Transverse colon (tissue), 4 donors: ENCODE measurements at places on chromosomes 7 and 10. TPM values are rescaled to one million over a fixed set of nuclear protein-coding genes. Genes with fewer than 3 reads are reported as not detected.
A peak's percentile ranks its signal among the peaks of the same experiment; 100 is the strongest.

DNA sequence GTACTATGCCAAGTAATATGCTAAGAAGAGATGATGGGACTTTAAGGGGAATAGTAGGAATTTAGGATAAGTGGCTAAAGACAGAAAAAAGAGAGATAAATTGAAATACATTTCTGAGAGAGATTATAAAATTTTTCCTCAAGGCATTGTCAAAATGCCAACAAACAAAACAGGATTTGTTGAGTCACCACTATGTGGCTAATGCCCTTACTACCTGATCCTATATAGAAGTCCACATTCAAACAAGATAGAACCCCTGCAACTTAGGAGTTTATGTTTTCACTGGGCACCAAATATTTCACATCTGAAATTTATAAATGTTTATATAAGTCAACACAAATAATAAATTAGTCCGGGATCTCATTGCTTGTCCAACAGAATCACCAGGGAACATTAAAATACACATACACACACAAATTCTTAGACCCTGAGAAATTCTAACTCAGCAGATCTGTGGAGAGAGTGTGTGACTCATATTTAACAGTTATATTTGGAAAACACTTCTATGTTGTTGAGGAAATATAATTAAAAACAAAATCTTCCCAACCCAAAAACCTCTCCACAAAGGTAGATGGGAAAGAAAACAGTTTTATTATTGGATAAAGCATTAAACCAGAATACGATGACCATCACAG lies 154.3 kb downstream of the PPP1R3A start:
- DNase-seq = no peak

GRCh38 chr7:114922026-114922651 lies at the start of gene MDFIC:
Gene MDFIC (plus strand): TSS chr7:114922094. CDS start chr7:114923034, 940 bp downstream.
- peak; percentile 46 for DNase-seq

- peak; percentile 47 for DNase-seq
Observed at GRCh38 chr7:77537778-77538280, 734 bp downstream of the PTPN12 start.

- DNase-seq = no peak
Observed at GRCh38 chr7:32059289-32060011, 10.8 kb downstream of the PDE1C start.

DNA sequence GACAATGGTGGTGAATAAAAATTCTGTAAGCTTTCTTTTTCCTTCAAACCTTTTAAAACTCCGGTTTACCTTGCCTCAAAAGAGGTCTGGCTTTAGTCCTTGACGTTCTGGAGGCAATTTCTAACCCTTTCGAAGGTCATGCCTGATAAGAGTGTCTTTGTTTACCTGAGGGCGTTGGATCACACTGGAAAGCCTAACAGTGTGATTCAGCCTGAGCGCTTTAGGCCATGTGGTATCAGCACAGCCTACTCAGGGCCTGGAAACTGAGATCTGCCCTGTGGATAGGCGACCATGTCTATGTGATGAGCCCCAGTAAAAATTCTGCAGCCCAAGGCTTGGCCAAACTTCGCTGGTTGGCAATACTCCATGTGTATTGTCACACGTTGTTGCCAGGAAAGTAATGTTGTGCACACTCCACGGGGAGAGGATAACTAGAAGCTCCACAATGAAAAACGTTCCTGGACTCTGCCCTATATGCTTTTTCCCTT lies 10.7 kb downstream of the CCDC6 start:
- peak; percentile 47 for DNase-seq

GRCh38 chr10:114593816-114594468 lies 64.1 kb downstream of the ABLIM1 start:
- DNase-seq = no peak

- DNase-seq = no peak
Observed at GRCh38 chr10:94607111-94607510, 61.5 kb downstream of the HELLS start.

The PRPS1L1 gene
- not detected for total RNA-seq

The FZD1 gene
- 8.3 TPM for total RNA-seq
